ENCODE measurements at places on chromosomes 1 and 21.

DNA sequence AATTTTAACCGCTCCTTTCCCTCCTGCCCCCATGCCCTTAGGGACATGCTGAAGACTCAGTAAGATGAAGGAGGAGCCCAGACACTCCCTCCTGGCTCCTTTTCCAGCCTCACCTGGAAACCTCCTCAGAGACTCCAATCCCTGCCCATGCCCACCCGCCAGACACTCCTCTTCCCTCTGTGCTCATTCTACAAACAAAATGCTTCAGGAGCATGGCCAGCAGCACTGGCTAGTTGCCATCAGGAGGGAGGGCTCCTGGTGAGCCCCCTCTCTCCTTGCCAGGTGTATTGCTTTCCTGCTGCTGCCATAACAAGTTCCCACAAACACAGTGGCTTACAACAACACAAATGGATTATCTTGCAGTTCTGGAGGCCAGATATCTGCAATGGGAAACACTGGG lies 126.1 kb downstream of the PSMG1 start:
- DNase-seq: no peak

- no peak for DNase-seq
These were observed 51.7 kb downstream of the PCNT start for GRCh38 chr21:46375560-46376230.

- DNase-seq: no peak
These were observed 3.1 kb downstream of the GJA5 start for GRCh38 chr1:147757015-147757990.

- DNase-seq: no peak
These were observed 52.5 kb downstream of the NMNAT2 start for GRCh38 chr1:183365676-183366075.

GRCh38 chr1:40810927-40811326 lies 27.3 kb downstream of the KCNQ4 start:
- no peak for DNase-seq

- no peak for DNase-seq
These were observed 41.6 kb downstream of the MFSD2A start for GRCh38 chr1:39996396-39997004.

DNA sequence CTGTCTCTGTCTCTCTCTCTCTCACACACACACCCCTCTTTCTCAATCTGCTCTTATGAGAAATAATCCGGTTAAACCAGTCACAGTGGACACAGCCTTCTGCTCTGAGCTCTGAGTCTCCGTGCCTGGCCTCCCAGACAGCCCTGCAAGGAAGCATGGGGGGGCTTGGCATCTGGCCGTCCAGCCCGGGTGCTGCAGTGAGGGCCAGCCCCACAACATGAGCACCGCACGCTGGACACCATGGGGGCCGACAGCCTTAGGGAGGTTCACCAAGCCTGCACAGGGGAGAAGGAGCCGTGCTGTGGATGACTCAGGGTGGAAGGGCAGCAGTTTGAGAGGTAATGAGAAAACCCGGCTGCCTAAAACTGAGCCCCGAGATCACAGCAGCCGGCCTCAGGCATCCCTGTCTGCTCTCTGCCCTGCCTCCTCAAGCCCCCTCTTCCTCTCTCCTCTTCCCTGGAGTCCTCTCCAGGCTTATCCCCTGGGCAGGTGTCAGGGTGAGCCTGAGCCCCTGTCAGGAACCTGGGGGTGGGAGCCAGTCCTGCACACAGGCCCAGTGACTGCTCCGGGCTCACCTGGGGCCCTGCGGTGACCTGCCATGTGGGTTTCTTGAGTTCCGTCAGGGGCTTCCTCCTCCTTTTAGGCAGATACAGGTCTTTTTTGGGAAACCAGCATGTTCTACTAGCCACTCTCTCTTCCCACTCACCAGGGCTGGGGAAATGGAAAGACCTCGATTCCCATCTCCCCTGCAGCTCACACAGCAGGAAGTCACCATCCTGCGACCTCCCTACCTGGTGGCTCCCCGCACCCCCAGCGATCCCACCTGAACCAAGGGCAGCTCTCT lies 92.8 kb downstream of the ITPKB start:
- DNase-seq: no peak

GRCh38 chr1:58346036-58346355 lies 200.5 kb downstream of the OMA1 start:
- DNase-seq: no peak

- no peak for DNase-seq
These were observed 21.7 kb downstream of the TCHHL1 start for GRCh38 chr1:152067150-152067549.

- DNase-seq: peak; percentile 1
These were observed at the start of gene RASAL2 for GRCh38 chr1:178093951-178094738. RASAL2 (plus strand) TSS chr1:178094104; CDS start chr1:178094493, 389 bp downstream.

DNA sequence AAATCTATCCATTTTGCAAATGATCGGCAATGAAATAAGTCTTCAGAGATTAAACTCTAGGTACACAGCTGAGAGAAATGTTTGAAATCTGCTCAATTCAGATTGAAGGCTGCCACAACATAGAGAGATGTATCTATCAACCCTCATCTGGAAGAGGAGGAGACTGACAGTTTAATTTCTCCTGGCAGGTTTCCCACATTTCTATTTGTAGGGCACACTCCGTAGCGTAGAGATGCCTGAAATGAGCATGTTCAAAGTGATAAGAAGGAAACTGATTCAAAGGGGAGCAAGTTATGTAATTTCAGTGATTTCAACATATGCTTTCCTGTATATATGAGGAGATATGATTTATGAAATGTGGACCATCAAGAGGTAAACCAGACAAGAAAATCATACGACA lies 44.1 kb downstream of the NIBAN1 start:
- no peak for DNase-seq

DNA sequence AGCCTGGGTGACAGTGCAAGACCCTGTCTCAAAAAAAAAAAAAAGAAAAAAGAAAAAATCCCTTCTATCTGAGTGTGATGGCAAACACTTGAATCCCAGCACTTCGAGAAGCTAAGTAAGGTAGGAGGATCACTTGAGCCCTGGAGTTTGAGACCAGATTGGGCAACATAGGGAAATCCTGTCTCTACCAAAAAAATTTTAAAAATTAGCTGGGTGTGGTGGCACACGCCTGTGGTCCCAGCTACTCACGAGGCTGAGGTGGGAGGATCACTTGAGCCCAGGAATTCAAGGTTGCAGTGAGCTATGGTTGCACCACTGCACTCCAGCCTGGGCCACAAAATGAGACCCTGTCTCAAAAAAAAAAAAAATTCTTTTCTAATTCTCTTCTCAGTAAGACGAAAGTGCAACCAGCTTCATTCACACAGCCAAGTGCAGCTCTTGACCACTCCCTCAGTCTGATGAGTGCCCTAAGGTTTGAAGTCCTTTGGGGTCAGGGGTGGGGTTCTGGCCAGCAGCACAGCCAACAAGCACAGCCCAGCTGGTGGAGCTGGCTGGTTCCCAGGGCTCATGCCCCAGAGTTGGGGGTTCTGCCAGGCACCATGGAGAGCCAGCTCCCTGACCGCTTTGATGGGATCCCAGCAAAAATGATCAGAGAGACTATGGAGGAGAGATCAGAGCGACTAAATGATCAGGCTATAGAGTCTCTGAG lies 8.0 kb downstream of the SLC2A5 start:
- no peak for DNase-seq

GRCh38 chr21:32364387-32364786 lies 28.4 kb downstream of the URB1 start:
- no peak for DNase-seq

DNA sequence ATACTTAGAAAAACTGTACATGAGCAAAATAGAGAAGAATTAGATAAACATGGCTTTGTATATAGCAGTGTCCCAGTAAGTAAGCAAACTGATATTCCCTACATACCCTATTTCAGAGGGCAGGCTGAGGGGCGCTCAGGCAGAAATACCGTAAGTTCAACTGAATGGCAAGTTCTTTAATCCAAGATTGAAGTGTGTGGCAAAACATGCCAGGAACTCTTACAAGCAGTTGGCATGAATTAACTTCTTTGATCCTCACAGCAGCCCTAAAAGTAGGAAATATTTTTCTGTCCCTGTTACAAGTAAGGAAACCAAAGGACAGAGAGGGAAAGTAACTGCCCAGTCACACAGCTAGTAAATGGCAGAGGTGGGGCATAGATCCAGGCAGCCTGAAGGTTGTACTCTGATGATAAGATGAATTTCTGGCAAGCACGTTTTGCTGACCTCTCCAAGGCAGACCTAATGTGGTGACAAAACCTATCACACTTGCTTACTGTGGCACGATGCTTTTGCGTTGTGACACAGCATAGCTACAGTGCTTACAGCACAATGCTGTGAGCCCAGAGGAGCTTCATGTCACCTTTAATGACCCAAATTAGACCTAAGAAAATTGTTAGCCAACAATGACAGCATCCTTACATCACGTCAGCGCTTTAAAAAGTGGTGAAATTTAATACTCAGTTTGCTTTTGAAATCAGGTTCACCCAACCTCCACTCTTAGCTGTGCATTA lies 35.0 kb upstream of the THEM4 start:
- DNase-seq: no peak

GRCh38 chr1:218049641-218050040 lies 235.5 kb upstream of the RRP15 start:
- DNase-seq: no peak

DNA sequence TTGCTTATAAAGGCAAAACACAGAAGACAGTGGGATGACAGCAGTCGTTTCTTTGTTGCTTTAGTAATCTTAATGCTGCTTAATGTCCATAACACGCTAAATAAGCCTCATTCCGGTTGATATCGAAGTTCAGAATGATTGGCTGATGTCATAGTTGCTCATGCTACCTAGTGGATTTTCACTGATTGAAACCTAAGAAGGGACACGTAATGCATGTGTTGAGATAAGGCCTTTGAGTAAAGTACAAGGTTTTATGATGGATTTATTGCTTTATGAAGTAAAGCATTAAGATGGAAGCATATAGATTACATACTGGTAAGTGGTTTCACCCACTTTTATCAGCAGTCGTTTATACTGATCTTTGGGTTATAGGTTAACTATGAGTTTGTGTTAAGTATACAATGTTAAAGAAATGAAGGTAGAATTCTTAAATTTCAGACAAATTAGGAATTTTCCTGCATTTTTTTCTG lies 25.1 kb downstream of the IARS2 start:
- DNase-seq: no peak

DNA sequence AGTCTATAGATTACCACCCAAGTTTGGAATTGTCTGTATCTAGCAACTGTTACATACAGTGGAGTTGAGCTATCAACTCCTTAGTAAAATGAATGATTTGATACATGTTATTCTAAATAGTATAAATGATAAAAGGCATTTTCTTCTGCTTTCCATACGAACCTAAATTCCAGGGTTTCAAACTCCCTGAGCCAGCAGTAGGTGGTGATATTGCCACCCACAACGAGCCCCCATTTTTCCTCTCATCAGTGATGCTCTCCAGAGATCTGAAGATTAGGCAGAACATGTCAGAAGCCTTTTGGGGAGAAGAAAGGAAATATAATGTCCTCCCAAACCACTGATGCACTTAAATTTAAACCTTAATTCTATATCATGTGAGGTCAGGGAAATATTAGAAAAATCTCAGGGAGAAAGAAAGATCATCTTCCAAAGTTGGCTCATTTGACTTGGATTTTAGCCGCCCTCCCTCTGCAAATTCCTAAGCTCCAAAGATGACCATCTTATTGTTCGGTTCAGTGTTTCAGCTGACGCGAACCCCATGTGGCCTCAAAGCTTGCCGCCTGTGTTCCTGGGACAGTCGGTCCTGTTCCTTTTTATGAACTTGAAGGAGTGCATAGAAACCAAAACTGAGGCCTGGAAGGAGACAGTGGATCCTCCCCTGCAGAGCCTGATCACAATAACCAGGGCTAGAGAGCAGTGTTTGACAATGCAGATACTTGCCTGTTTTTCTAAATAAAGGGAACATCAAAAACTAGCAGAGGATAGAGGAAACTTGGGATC lies 2.3 kb downstream of the EVA1C start:
- no peak for DNase-seq

GRCh38 chr1:167165948-167166689 lies 54.6 kb upstream of the POU2F1 start:
- no peak for DNase-seq

GRCh38 chr1:185337246-185337645 lies 20.2 kb upstream of the IVNS1ABP start:
- no peak for DNase-seq

DNA sequence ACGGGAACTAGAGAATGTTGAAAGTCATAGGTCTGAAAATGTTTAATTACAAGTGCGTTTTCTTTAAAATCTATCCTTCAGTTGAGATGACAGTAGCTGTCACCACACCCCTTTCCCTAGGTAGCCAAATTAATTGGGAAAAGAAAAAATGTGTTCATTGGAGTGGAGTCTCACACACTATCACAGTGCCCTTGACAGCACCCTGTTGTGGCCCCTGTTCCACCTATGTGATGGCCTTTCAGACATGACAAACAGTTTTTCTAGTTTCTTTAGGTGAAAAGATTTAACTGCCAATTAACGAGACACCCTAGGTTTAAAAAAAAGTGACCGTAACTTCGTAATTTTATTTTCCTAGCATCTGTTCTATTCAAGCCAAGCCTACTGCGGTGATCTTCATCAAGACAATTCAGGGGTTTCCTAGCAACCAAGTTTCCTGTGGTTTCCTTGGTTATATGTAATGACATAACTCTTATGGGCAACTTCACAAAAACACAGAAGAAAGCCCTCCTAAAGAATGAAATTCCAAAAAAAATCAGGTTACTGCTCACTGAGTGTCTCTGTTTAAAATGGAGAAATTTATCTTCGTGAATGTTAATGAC lies 298.3 kb downstream of the PDE4B start:
- DNase-seq: no peak
